ENCODE measurements at places on chromosomes 4 and X.
A peak's percentile ranks its signal among the peaks of the same experiment; 100 is the strongest.

DNA sequence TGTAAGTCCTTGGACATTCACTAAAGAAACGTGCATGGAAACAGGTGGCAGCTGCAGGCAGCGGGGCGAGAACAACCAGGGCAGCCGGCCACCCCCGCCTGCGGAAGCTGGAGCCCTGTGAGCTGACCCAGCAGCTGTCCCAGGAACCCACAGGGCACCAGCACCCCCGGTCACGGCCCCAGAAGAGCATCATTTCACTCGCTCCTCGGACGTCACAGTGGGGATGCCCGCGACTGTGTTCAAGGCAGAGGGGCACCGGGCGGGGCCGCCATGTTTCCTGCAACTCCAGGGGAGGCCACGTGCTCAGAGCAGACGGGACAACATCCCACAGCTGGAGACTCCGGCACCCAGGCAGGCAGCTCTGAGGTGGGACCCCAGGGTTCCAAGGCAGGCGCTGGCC, 45.0 kb upstream of the CPLX1 start:
- DNase-seq: peak; percentile 27

- no peak for DNase-seq
These were observed 45.9 kb upstream of the GPRIN3 start for GRCh38 chr4:89353514-89353913.

- no peak for DNase-seq
These were observed 989.7 kb downstream of the CCSER1 start for GRCh38 chr4:91116861-91117260.

GRCh38 chrX:133655275-133656265, 240.3 kb upstream of the GPC4 start:
- DNase-seq: no peak

- no peak for DNase-seq
These were observed 10.3 kb downstream of the ELOVL6 start for GRCh38 chr4:110188113-110188512.

DNA sequence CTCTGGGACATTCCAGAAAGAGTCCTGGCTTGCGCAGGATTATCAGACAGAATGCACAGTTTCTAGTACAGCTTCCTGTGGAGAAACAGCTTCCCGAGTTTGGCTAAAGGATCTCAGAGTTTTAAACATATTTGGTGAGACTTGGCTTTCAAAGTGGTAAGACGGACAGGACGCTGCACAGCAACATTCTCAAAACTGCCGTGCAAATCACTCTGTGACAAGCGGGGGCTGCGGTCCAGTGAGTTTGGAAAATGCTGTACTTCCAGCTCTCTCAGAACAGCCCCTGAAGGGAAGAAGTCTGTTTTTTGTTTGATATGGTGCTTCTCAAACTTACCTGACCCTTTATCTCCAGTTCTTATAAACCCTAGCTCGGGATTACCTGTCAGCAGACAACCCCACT, 18.1 kb downstream of the LGI2 start:
- DNase-seq: no peak

GRCh38 chr4:62601737-62602136, 1401.6 kb downstream of the ADGRL3 start:
- no peak for DNase-seq

DNA sequence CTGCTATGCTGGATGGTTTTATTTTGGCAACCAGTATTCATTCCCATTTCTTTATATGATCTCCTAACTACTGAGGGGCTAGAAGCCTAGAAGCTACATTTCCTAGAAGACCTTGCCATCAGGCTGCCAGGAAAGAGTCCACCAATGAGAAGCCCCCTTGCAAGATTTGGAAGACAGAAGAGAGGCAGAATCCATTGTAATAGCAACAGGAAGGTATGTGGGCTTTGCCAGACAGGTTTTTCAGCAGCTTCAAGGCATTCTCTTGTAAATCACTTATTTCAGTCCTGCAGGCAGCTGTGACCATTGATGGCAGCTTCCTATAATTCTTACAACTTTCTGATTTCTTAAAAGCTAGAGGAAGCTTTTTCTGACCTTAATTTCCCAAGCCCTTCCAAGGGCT, 148.3 kb upstream of the NHS start:
- DNase-seq: no peak

- no peak for DNase-seq
These were observed 30.6 kb upstream of the MCF2 start for GRCh38 chrX:139738581-139738980.

GRCh38 chr4:23373261-23373660, 516.6 kb downstream of the PPARGC1A start:
- no peak for DNase-seq

GRCh38 chr4:4758681-4759080, 100.8 kb upstream of the MSX1 start:
- DNase-seq: no peak

- no peak for DNase-seq
These were observed 78.1 kb downstream of the GALNT7 start for GRCh38 chr4:173246719-173247118.

DNA sequence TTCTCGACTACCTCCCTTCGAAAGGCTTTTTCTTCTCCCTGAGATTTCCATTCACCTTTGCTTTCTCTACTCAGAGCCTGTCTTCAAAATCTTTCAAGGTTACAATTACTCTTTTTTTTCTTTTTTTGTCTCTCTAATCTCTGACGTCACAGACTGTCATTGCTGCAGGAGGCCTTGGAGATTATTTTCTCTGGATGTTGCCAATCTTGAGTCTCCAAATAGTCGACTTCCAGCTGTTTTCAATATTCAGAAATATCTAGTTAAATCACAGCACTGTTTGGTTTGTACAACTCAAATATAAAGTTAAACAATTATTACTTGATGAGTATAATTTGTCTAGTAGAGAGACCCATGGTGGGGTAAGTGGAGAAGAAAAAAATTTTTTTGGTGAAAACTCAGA, 359.0 kb upstream of the BOD1L1 start:
- no peak for DNase-seq

DNA sequence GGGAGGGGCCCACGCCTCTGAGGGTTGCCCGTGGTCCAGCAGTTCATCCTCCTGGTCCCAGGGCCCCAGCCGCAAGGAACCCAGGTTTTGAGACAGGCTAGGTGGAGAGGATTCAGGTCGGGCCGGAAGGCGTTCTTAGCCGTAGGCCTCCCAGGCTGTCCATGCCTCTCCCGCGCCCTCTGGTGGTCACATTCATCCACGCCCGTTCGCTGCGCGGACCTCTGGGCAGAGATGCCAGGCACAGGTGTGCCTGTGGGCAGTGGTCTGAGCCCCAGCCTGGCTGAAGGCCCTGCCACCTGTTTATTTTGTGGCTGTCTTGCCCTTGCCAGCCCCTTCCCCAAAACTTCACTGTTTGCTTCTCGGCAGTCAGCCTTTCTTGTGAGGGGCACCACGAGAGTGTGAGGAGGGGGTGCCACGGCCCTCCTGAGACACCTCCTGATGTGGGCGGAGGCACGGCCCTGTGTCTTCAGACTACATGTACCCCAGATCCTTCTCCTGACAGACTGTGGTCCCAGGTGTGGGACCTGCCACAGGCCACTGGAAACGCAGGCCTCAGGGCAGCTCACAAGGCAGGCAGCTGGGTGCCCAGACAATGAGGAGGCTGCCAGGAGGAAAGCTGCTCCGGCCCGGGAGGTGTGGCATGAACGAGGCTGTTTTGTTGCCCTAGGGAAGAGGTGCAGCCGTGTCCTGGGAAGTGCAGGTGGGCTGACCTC, 5.0 kb downstream of the UVSSA start:
- peak; percentile 93 for DNase-seq

DNA sequence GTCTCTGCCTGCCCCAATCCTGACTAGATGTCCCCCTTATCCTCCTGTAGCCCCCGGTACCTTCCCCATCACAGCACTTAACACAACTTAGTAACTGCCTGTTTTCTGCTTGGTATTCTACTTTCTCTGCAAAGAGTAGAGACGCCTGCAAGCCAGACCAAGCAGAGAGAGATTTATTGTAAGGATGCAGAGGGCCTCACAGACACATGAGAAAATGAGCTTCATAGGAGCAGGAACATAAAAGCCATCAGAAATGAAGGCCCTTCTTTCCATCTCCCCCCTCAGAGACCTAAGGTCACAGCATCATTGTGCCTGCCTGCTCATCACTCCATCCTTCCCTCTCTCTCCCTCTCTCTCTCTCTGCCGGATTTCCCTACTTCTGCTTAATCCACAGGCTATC, 305.7 kb upstream of the NOCT start:
- DNase-seq: no peak

DNA sequence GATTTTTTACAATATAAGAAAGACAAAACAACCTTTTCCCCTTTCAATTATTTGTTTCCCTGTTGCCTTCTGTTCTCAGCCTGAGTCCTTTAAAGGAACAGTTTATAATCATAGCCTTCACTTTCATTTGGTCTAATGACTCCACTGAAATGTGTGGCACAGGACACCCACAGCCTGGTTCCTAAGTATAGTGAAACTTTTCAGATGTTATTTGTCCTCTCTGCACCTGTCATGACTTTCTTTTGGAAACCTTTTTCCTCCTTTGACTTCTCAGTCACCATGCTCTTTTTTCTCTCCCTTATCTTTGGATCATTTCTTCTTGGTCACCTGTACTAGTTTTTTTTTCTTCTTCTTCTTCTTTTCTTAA, 237.8 kb upstream of the ANXA3 start:
- no peak for DNase-seq

DNA sequence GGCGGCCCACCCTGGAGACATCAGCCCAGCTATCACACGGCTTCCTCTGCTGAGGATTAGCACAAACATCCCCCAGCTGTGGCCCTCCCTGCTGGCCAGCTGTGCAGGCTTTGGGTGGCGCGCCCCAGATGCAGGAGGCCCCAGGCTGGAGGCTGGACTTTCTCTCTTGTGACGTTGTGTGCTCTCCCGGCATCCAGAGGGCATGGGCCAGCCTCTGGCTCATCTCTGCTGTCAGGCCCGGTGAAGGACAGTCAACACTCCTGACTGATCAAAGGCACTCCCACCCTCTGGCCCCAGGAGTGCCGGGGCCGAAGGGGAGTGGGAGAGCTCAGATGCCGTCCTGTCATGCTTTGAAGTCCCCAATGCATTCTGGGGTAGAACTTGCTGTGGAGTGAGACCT, 29.9 kb upstream of the PJA1 start:
- no peak for DNase-seq

DNA sequence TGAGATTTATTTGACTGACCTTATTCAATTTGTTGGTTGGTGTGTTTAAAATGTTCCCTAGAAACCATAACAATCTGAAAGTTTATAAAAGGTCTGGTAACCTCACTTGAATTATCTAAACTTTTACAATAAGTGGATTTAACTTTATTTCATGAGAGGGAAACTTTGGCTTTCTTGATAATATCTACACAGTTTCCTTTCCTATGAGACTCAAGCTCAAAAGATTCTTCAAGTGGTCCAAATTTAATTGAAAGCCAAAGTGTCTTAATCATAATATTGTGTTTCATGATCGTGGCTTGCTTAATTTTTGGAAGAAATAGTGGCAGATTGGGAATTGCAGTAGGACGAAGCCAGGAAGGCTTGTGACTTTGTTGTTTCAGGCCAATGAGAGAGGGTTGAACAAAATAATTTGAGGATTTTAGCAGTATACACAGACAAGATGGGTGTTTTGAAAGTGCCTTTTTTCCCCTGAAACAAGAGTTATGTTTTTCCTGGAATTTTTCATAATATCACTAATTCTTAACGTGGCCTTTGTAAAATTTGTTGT, 55.0 kb downstream of the PHEX start:
- no peak for DNase-seq

DNA sequence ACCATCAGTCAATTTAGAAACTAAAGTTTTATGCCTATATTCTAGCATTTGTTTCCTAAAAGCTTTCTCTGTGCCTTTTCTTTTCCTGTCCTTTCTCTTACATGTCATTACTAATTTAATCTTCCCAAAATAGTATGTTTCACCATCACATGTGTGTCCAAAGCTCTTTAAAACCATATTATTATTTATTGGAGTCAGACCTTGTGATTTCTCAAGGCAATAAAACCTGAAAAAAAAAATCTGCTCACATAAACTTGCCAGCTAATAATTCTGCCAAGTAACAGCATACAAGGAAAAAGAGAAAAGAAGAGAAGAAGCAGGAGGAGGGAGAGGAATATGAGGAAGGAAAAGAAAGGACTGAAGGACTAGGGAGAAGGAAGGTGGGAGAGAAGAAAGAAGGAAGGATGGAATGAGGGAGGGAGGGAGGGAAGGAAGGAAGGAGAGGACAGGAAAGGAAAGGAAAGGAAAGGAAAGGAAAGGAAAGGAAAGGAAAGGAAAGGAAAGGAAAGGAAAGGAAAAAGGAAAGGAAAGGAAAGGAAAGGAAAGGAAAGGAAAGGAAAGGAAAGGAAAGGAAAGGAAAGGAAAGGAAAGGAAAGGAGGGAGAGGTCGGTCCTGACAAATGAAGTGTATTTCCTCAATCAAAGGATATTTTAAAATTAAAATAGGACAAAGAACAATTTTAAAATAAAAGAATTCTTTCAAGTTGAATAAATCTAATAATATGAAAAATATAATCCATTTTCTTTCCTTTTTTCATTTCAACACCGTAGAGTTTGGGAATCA, 57.4 kb downstream of the ANTXR2 start:
- no peak for DNase-seq

- no peak for DNase-seq
These were observed 61.9 kb downstream of the FAM53A start for GRCh38 chr4:1622238-1622637.

GRCh38 chr4:7763106-7763505, 176.6 kb downstream of the AFAP1 start:
- no peak for DNase-seq

DNA sequence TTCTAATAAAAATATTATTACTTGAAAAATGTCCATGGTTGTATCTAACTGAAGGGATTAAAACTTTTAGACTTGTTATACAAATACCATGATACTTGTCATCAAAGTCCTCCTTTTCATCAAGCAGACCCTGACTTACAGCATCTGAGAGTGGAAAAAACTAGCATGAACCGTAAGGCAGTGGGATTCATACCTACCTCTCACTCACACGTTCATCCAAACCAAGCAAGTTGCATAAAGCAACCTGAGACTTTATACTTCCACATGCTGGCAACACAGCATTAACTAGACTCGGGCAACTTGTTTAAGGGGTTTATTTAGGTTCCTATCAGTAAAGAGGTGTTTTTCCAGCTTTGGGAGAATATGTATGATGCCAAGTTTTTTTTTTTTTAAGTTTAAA, 22.6 kb upstream of the TLR7 start:
- DNase-seq: no peak

DNA sequence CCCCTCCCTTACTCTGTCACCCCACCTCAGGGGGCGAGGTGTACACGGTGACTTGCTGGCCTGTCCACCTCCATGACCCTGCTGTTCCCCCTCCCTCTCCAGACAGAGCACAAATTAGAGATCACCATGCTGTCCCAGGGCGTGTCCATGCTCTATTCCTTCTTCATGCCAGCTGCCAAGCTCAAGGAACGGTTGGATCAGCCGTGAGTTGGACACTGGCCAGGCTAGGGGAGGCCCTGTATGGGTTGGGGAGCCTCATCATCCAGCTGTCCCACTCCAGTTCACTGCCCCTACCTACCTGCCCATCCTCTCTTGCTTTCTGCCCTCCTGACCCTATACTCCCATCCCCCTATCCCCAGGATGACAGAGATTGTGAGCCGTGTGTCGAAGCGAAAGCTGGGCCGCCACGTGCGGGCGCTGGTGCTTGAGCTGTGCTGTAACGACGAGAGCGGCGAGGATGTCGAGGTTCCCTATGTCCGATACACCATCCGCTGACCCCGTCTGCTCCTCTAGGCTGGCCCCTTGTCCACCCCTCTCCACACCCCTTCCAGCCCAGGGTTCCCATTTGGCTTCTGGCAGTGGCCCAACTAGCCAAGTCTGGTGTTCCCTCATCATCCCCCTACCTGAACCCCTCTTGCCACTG, 3.9 kb upstream of the CDK16 start:
- no peak for DNase-seq

- DNase-seq: no peak
These were observed 203.0 kb downstream of the MAML3 start for GRCh38 chr4:139951021-139951420.

GRCh38 chr4:70667740-70668535, 1.6 kb upstream of the JCHAIN start:
- no peak for DNase-seq
